ENCODE measurements at places on chromosomes 12 and 14.

GRCh38 chr12:116508145-116509121, 50.7 kb upstream of the MAP1LC3B2 start:
- no peak for DNase-seq

- no peak for DNase-seq
These were observed 132.6 kb downstream of the IGF1 start for GRCh38 chr12:102347811-102348210.

GRCh38 chr14:52220924-52221811, 46.3 kb upstream of the PTGDR start:
- DNase-seq, result no peak

DNA sequence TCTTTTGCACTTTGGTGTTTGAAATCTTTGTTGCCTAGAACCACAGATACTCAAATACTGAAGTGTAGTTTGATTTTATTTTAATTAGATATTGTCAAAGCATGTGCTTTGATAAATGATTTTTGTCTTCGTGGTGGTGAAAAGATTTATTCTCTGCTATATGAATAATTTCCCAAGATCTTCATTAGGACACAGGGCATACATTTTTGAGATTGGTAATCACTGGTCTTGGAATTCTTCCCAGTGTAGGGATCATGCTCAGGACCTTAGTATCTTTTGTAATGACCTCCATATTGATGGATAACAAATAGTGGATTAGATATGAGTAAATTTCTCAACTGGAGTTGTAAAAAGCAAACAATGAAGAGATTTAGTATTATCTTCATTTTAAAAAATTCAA, 28.2 kb downstream of the TBK1 start:
- no peak for DNase-seq

DNA sequence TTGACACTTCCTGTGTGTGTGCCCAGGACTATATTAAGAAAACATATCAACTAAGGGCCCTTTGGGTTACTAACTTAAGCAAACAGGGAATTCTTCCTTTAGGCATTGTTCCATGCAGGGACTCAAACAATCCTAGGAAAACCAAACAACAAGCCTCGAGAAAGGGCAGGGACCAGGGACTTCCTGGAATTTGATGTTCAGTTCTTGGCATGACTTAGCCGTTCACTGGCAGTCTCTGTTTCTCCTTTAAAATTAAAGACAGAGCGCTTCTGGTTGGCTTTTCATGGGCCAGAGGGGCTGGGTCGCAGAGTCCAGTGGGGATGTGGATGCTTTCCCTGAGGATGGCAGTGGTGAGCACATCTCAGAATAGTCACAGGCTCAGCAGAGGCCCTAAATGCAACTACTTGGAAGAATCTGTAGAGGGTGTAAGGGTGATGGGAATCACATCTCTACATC, 35.2 kb downstream of the RNFT2 start:
- DNase-seq, result peak; percentile 2

- DNase-seq, result no peak
These were observed 172.0 kb upstream of the FRMD6 start for GRCh38 chr14:51479584-51480325.

GRCh38 chr14:33810308-33810707, 140.6 kb downstream of the EGLN3 start:
- no peak for DNase-seq

All from BJ (cell line).